CD4-positive, alpha-beta T cell treated with Interleukin-15 for 4 hours (primary cell): ENCODE measurements at places on chromosomes 2 and 18.

GRCh38 chr2:142495141-142495540 is 364.3 kb upstream of the LRP1B start:
- DNase-seq = no peak

- no peak for DNase-seq
Measured at GRCh38 chr2:6538607-6539006, 327.1 kb downstream of the CMPK2 start.

DNA sequence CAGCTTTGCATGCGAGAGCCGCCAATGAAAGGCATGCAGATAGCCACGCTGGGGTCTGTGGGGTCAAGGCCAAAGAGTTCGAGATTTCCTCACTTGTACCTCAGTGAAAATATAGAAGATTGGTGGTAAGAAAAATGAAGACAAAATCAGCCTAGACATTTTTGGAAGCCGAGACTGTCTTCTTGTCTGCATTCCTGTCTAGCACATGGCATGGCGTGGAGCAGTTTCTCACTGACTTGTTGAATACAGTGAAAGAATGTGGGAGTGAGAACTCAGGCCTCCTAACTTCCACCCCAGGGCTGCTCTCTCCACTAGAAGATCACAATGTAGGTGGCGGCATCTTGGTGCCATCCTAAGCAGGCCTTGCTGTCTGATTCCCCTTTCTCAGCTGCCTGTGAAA is 740.8 kb upstream of the HS6ST1 start:
- DNase-seq = no peak

GRCh38 chr2:65319674-65320041 is 92.0 kb downstream of the ACTR2 start:
- no peak for DNase-seq

GRCh38 chr2:232300894-232301387 is 77.6 kb upstream of the ALPP start:
- no peak for DNase-seq

- DNase-seq = no peak
Measured at GRCh38 chr2:175889701-175890302, 112.3 kb downstream of the LNPK start.
